ENCODE measurements at places on chromosomes 4 and X. TPM values are rescaled to one million over a fixed set of nuclear protein-coding genes. Genes with fewer than 3 reads are reported as not detected.

- DNase-seq: no peak
These were observed 268.4 kb downstream of the HS3ST1 start for GRCh38 chr4:11160288-11160687.

DNA sequence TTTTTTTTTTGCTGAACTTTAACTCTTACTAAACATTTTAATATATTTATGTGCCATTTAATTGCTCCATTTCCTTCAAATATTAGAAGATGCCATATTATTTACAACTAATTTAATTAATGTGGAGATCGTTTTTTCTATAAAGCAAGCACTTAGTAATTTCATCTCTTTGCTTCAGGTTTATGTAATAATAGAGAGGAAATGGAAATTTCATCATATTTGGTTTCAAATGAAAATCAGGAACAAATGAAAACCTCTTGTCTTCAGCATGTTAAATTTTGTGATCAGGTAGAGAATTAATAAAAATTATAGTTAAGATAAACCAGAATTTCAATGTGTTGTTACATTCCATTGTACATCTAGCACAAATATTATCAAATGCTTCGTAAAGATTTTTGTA lies 120.1 kb downstream of the SYNPO2 start:
- no peak for DNase-seq

DNA sequence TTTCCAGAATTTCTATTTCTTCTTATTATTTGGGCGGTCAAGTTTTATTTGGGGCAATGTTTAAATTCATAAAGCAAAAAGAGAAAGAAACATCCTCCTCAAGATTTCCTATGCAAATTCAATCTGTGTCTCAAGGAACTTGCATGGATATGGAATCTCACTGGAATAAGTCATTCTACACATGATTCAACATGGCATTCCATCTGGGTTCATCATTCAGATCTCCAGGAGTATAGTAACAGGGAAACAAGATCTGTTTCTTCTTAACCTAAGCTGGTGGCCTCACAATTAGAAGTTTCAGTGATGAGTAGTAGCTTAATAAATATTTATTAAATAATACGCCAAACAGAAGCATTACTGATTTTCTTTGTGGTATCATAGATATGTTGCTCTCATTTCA lies 19.8 kb downstream of the KLHL34 start:
- no peak for DNase-seq

GRCh38 chr4:125070861-125071260 lies 243.9 kb upstream of the FAT4 start:
- no peak for DNase-seq

TRAM1L1 gene
- polyA plus RNA-seq: 15.4 TPM
